Right cardiac atrium (tissue), 5 donors: ENCODE measurements at places on chromosomes 3 and 15.
A peak's percentile ranks its signal among the peaks of the same experiment; 100 is the strongest.

DNA sequence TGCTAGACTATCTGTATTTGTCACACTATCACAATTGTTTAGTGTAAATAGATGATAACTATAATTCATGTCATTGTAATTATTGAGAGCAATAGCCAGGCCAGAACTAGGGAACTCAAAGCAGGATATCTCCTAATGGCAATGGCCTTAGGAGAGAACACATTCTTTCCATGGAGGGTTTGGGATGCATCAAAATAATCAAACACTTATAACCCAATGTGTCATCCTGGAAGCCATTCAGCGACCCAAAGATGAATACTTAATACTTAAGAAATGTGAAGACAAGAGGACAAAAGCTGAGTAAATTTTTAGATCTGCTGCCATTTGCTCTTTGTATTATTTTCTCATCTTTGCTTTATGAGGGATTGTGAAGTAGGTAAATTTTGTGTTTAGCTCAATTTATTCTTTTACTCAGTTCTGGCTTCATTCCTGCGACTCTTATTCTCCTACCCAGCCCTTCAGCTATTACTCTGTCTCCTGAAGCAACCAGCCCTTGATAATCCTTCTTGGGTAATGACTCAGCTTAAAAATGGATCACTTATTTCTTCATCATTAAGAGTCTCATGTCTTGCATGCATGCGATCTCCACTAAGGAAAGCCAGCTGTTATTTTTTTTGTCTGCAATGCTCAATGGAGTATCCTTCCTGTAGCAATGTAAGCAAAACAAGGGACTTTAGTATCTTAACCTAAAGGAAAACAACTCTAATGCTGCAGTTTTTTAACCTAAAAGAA lies 2.0 kb downstream of the OR4F15 start:
- DNase-seq, result no peak

DNA sequence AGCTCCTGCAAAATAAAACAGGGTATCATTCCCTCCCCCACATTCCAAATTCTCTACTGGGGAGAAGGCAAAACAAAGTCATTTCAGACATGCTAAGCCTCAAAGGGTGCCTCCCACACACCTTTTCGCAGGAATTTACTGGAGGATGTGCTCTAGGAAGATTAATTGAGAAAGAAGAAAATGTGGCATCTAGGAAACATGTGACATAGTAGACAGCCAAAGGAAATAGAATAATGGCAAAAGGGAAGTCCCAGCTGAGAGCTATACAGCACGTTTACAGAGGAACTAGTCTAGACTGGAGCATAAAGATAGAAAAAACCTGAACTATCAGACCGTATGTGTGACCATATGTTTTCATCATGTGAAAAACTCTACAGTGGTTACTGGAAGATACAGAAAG lies 58.8 kb upstream of the MELTF start:
- no peak for DNase-seq

- DNase-seq, result peak; percentile 66
These were observed 227.8 kb upstream of the LYSMD4 start for GRCh38 chr15:99961011-99961441.

DNA sequence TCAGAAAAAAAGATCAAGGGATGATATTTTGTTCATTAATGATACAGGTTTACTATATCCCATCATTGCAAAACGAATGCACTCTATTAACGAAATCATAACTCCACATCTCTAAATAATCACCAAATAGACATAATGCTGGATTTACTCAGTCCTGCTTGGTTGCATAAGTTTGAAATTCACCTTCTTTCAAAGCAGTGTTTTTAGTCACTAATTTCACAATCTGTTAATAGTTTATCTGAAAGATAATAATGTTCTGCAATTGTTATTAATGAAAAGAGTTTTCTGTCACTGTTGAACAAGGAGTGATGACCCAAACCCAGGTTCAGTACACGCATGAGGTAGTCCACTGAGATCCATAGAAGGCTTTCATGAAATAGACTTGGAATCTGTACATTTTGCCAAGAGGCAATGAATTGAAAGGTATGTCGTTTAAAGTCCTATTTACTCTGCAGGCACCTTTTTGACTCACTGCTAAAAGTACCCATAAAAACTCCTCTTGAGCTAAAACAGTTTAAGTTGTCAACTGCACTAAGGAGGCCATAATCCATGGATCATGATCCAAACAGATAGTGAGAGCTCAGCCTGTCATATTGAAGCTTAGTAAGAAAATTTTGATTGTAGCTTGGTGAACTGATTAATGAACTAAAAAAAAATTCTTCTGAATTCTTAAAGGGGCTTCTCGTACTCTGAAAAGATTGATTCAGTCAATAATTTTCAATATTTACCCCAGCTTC lies 75.6 kb upstream of the MBNL1 start:
- DNase-seq, result no peak

- no peak for DNase-seq
These were observed 196.4 kb upstream of the SLC24A5 start for GRCh38 chr15:47924381-47924780.

DNA sequence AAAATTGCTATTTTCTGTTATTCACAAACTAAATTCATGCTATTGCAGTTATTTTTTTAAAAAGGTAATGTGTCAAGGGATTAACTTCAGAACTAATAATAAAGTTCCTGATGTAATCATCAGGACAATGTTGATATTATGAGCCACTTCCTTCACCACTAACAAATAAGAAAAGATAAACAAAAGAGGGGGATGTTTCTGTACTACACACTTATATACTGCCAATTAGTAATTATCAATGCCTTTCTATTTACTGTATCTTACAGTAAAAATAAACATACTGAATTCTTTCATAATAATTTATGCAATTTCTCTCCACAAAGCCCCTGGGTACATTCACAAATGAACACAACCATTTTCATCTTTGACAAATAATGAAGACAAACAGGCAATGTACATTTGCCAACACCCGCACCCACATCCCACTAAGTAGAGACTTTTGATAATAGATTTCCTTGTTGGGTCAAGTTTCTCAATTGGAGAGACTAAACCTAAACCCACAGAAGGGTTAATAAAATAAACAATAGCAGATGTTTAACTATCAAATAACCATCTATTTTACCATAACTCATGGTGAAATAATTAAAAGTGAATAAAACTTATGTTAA lies 3.7 kb downstream of the CBLB start:
- no peak for DNase-seq

DNA sequence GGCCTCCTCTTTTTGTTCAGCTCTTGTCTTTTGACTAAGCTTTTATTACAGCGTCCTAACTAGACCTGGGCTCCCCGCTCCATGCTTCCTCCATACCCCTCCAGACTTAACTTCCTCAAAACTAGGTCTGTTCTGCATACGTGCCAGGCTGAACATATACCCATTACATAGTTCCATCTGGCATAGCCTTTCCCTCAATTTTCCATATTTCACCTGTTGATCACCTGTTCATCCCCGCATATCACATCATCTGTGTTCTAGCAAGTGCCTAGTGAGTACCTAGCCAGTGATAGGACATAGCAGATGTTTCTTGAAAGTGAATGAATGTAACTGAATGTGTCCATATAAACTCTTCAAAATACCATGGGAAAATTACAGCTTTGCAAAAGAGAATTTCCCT lies 36.0 kb downstream of the PARP14 start:
- DNase-seq, result no peak

DNA sequence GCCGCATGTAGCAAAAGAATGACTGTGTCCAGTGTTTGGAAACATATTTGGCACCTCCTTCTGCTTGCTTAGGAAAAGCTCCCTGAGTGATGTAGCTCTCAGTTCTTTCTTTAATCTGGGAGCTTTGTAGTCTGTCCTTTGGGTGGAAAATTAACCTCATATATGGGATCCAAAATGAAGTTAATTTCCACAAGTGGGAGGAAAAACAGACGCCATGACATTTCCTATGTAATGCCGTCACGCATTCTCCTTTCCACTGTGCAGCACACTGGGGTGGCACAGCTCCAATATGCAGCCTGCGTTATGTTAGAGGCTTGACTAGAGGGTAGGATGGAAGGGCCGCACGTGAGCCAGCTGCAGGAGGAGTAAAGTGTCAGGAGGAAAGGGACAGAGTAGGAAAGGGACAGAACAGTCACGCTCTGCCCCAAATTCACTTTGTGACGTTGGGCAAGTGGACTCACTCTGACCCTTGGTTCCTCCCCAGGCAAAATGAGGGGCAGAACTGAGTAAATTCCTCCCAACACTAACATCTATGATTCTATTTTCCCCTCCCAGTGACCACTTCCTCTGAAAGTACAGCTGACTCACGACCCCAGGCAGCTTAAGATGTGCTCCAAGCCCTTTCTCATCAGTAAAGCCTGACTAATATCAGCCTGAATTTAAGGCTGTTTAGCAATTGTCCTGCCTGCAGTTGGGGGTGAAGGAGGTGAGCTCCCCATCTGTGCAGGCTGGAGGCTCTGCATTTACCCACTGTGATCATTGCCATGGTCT lies 176.5 kb upstream of the PFN2 start:
- DNase-seq, result peak; percentile 69

GRCh38 chr3:178588628-178589027 lies 52.4 kb downstream of the KCNMB2 start:
- no peak for DNase-seq

GRCh38 chr15:48647962-48648361 lies 2.5 kb upstream of the FBN1 start:
- no peak for DNase-seq

DNA sequence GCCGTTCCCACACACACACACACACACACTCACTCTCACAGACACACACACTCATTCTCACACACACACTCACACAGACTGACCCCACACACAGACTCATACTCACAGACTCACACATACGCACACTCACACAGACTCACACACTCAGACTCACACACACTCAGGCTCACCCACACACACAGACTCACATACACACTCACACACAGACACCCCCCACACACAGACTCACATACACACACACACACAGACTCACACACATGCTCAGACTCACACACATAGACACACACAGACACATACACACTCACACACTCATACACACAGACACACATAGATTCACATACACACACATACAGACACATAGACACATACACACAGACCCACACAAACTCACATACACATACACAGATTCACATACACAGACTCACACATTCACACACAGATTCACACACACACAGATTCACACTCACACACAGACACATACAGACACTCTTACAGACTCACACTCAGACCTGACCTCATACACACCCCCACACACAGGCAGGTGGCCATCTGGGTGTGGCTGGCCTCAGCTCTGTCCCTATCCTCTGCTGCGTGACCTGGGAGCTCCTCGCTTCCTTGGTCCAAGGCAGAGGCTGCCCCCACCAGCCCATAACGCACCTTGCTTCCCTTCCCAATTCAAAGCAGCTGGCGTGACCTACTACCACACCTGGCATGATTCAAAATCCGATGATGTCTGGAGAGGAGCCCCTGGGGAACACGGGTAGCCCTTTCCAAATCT lies 1.9 kb downstream of the C3orf22 start:
- DNase-seq, result no peak

DNA sequence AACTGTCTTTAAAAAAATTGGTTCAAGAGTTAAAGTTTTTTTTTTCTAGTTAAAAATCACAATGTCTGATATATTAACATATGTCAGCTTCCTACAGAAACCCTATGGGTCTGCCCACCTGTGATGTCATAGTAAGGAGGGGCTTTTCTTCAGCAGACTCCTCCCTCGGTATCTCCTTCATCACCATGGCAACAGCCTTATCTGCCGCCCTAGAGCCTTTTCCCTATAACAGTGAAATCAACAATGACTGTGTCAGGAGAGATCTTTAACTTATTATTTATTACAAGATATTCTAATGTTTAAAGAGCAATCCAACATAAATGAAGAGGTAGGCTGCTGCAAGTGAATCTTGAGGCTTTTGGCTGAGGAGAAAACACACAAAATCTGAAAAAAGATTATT lies 138.7 kb downstream of the PEX5L start:
- no peak for DNase-seq

DNA sequence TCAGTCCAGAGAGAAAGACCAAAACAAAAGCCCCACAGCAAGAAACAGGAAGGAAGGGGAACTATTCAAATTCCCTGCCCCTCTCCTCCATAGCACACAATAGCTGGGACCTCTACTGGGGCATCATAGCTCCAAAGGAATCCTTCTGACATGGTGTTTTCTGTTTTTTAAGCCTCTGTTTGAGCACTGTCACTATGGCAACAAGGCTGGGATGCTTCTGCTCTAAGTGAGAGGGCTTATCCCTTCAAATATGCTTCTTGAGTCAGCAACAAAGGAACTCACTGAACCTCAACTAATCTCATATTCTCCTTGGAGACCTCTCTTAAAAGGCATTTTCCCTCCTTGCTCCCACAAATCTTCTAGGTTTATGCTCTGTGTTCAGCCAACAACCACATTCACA lies 40.5 kb downstream of the MYLK start:
- no peak for DNase-seq

DNA sequence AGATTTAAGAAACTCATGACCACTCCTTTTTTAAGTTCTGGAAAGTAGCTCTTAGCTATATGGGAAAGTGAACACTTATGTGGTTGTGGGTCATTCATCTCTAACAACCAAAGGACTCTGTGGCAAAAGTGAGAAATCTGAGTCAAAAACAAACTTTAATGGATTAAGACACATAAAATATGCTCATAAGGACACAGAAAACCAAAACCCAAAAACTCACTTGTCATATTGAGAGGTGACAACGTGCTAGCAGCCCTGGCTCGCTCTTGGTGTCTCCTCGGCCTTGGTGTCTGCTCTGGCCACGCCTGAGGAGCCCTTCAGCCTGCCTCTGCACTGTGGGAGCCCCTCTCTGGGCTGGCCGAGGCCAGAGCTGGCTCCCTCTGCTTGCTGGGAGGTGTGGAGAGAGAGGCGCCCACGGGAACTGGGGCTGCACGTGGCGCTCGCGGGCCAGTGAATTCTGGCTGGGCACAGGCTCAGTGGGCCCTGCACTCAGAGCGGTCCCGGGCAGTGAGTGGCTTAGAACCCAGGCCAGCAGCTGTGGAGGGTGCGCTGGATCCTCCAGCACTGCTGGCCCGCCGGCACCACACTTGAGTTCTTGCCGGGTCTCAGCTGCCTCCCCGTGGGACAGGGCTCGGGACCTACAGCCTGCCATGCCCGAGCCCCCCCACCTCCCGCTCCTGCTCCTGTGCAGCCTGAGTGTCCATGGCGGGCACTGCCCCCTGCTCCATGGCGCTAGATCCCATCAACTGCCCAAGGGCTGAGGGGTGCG lies 30.3 kb upstream of the SKIL start:
- peak; percentile 44 for DNase-seq

DNA sequence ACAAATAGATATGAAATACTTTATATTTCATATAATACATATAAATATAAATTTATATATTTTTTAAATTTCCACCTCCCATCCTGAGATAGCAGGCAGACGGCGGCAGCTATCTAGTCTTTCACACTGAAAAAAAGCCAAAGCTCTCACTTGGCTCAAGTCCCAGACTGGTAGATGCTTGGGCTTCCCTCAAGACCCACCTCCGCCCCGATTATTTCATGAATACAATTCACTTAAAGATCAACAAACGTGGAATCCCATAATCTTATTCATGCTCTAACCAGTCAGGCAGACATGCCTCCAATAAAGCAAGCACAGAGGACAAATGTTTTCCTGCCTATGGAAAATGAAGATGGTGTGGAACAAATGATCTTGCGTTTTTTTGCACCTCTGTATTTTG lies 275.9 kb upstream of the NR2F2 start:
- no peak for DNase-seq
